ENCODE measurements at places on chromosomes 13 and 19. TPM values are rescaled to one million over a fixed set of nuclear protein-coding genes. Genes with fewer than 3 reads are reported as not detected.

GRCh38 chr13:42153199-42154113 is 105.0 kb downstream of the DGKH start:
- no peak for DNase-seq

GRCh38 chr13:58083064-58083463 is 451.5 kb downstream of the PCDH17 start:
- DNase-seq: no peak

- no peak for DNase-seq
Measured at GRCh38 chr13:43388282-43389034, 365.1 kb downstream of the DNAJC15 start.

GRCh38 chr13:73910733-73911132 is 223.5 kb downstream of the KLF12 start:
- DNase-seq: no peak

DNA sequence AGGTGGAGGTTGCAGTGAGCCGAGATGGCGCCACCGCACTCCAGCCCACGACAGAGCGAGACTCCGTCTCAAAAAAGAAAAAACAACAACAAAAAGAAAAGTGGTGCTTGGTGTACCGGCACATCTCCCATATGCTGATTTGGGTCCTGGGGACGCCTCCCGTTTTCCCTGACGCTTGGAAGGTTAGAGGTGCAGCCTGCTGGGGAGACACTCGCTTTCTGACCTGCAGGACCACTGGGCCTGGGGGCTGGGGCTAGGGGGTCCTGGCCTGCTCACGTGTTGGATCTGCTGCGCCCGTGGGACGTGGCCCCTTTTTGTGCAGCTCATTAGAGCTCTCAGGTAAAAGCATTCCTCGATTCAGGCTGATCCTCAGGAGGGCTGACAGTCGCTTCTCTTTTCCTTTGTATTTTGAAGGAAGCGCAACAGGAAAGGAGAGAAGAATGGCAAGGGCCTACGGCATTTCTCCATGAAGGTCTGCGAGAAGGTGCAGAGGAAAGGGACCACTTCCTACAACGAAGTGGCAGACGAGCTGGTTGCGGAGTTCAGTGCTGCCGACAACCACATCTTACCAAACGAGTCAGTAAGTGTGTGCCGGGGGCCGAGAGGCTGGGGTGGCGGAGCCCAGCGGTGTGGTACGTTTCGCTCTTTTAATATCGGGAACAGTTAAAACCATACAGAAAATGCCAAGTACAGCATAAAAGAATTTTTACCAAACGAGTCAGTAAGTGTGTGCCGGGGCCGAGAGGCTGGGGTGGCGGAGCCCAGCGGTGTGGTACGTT is 25.1 kb downstream of the ATP4B start:
- no peak for DNase-seq

- DNase-seq: peak; percentile 90
Measured at GRCh38 chr13:80338781-80339562, 2.0 kb downstream of the SPRY2 start.

DNA sequence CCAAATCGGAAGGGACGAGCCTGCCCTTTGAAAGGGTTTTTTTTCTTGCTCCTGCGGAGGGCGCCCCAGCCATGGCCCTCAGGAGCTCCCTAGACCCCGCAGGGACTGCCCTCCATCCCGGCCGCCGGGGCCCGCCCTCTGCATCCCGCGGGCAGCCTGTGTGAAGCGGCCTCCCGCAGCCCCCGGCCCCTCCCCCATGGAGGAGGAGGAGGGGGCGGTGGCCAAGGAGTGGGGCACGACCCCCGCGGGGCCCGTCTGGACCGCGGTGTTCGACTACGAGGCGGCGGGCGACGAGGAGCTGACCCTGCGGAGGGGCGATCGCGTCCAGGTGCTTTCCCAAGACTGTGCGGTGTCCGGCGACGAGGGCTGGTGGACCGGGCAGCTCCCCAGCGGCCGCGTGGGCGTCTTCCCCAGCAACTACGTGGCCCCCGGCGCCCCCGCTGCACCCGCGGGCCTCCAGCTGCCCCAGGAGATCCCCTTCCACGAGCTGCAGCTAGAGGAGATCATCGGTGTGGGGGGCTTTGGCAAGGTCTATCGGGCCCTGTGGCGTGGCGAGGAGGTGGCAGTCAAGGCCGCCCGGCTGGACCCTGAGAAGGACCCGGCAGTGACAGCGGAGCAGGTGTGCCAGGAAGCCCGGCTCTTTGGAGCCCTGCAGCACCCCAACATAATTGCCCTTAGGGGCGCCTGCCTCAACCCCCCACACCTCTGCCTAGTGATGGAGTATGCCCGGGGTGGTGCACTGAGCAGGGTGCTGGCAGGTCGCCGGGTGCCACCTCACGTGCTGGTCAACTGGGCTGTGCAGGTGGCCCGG is 815 bp downstream of the MAP3K10 start:
- DNase-seq: peak; percentile 38

The CTXN1 gene
- total RNA-seq: 0.58 TPM

The ZNF772 gene
- 21.7 TPM for total RNA-seq

The ZNF540 gene
- 2.1 TPM for total RNA-seq

The GPR12 gene
- 0.09 TPM for total RNA-seq

The PSG6 gene
- total RNA-seq: 0.53 TPM

The FARP1 gene
- total RNA-seq: 37.8 TPM

The OR7A5 gene
- not detected for total RNA-seq

All from muscle of leg (tissue), 16 donors.